Tibial nerve (tissue), 4 donors: ENCODE measurements at places on chromosomes 12 and 14.

- DNase-seq: no peak
Measured at GRCh38 chr12:6382371-6382770, 1.6 kb upstream of the LTBR start.

DNA sequence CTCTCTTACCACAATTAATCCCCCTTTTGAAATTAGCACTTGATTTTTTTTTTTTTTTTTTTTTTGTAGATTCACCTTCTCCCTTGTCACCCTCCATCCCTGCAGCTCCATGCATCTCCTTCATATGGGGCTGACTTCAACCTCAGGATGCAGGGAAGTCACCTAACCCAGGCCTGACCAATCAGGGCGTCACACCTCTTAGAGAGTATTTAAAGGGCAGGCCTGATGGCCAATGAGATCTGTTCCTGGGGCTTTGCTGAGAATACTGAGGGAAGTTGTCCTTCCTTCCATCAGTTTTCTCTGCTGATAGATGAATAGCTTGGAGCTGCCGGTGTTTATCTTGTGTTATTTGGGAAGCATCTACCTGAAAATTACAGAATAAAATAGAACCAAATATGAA lies 1104.7 kb upstream of the TMEM132C start:
- DNase-seq: no peak

DNA sequence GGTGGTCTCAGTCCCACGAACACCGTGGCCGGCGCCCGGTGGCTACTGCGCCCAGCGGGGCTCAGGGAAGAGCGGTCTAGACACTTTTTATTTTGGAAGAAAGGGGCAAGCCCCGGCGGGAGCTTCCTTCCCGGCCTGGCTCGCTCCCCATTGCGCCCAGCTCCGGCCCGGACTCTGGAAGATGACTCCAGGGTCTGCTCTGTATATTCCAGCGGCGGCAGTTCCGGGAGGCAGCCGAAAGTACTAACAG lies 225.1 kb upstream of the CRY1 start:
- no peak for DNase-seq

DNA sequence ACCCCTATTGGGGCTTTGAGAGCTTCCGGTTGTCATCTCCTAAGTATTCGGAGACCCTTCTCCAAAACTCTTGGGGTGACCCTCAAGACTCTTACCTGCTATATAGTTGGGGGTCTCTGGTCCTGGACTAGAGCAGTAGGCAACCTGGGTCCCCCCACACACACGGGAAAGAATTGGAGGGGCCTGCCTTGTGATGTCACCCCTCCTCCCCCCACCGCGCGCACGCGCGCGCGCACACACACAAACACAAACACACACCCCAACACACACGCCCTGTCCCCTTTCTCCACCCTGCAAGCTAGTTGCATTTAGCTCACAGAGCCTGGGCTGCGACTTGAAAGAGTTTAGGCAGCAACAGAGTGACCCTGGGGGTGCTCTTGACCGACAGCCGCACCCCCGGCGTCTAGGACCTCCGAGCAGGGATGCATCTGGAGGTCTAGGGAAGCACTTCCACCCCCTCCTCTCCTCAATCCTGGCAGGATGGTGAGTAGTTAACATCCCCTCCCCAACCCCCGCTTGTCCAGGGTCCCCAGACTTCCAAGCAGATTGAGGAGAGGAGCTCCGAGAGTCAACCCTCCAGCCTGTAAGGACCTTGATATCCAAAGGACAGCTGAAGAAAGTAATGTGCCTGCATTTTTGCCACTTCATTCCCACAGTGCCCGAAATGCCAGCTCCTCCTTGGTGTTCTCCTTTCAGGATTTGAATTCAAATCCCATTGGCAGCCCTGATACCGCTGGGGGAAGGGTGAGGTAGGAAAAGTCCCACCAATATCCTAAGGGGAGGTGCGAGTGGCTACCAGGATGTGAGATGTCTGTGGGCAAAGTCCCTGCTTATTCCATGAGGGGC lies 1.4 kb upstream of the DNAJC14 start:
- DNase-seq: peak; percentile 87

- DNase-seq: no peak
Measured at GRCh38 chr12:5720381-5721005, 224.6 kb downstream of the ANO2 start.

DNA sequence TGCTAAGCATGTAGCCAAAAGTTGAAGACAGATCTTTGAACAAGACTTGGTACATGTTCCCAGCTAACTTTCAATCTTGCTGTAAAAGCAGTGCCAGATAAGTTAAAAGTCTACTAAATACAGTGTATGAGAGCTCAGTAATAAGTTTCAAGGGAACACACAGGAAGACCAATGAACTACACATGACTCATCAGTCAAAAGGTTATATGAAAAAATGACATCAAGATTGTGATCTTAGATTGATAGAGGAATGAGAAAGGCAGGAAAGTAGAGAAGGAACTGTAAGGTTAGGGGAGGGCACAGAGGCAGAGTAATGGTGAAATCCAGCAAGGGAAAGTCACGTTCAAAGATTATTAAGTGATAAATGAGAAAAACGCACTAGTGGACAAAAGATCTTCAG lies 249.9 kb upstream of the FLRT2 start:
- DNase-seq: no peak

- DNase-seq: no peak
Measured at GRCh38 chr12:90124289-90124688, 415.7 kb upstream of the ATP2B1 start.

- DNase-seq: no peak
Measured at GRCh38 chr14:53515276-53515675, 362.2 kb upstream of the DDHD1 start.

DNA sequence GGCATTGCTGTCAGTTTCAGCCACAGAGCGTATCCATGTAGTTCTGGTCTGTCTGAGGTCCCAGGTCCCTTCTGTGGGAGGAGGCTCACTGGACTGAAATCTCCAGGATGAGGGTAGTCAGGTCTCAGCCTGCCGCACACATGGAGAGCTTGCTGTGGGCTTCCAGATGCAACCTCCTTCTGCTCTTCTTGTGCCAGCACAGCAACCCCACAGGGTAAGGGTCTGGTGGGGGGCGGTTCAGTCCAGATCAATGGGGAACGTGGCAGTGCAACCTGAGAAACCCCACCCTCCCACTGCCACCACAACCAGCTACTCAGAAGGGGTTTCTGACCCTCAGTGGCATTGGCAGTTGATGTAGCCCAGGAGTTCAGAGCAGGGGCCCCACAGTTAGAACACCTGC lies 61.2 kb downstream of the BEGAIN start:
- DNase-seq: no peak

DNA sequence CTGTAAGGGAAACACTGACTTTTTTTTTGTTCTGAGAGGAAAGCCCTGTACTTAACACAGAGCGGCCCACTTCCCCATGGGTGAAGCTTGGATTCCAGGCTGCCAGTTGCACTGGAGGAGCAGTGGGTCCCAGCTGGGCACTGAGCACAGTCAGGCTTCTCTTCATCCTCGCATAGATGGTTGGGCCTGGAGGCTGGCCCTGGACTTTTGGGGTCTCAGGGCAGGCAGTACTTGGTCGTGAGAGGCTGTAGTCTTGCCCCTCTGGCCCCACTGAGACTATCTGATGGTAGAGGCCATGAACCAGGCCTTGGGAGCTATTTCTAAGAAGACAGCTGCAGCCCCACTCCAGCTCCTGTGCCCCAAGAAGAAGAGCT lies 6.2 kb upstream of the LHX5 start:
- DNase-seq: no peak

- DNase-seq: no peak
Measured at GRCh38 chr14:28764257-28765160, 2.1 kb upstream of the FOXG1 start.
